Activated naive CD8-positive, alpha-beta T cell treated with anti-CD3 and anti-CD28 coated beads, Interleukin-2, amount 10 ng/mL, durations not matched to agents 7 days and 5 days (primary cell): ENCODE measurements at places on chromosomes 12 and 14. TPM values are rescaled to one million over a fixed set of nuclear protein-coding genes. Genes with fewer than 3 reads are reported as not detected.

The DAO gene
- total RNA-seq = not detected

The MYF6 gene
- total RNA-seq = not detected

The BHLHE41 gene
- total RNA-seq = 0.36 TPM

The PLEKHG7 gene
- total RNA-seq = not detected

GRCh38 chr12:100995771-100996170 lies 201.2 kb downstream of the ANO4 start:
- DNase-seq = no peak

- no peak for DNase-seq
Observed at GRCh38 chr14:68863610-68864360, 70.9 kb upstream of the ZFP36L1 start.

- DNase-seq = no peak
Observed at GRCh38 chr12:56126732-56127239, 1.3 kb upstream of the ESYT1 start.

The B3GNT4 gene
- total RNA-seq = 1.1 TPM

DNA sequence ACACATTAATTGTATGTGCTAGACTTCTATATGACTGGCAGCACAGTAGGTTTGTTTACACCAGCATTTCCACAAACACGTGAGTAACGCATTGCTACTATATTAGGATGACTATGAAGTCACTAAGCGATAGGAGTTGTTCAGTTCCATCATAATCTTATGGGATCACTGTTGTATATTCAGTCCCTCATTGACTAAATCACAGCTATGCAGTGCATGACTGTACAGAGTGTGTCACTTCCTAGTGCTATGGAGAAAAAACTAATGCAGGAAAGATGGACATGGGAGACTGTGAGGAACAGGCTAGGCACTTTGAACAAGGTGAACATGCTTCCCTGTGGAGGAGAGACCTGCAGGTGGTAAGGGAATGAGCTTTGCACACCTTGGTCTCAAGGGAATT lies 259.8 kb downstream of the NUAK1 start:
- DNase-seq = no peak

DNA sequence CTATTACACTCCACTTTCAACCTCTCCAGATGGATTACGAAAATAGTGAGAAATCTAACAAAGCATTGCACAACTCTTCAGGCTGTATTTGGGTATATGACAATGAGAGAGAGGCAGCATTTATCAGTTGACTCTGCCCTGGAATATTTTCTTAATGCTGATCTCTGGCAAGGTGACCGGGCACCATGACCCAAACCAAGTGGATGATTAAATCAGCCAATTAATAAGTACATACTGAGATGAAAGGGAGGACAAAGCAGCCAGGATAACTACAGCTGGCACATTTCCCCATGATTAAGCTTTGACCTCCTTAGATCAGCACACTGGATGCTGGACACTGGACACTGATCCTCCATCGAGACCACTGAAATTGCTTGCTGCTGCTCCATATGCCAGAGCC lies 218.2 kb downstream of the ASCL1 start:
- no peak for DNase-seq

The SAMD15 gene
- total RNA-seq = not detected

The TAS2R13 gene
- total RNA-seq = 1.3 TPM

The TCL1B gene
- total RNA-seq = not detected

The GSG1 gene
- total RNA-seq = not detected

The IAPP gene
- total RNA-seq = not detected

DNA sequence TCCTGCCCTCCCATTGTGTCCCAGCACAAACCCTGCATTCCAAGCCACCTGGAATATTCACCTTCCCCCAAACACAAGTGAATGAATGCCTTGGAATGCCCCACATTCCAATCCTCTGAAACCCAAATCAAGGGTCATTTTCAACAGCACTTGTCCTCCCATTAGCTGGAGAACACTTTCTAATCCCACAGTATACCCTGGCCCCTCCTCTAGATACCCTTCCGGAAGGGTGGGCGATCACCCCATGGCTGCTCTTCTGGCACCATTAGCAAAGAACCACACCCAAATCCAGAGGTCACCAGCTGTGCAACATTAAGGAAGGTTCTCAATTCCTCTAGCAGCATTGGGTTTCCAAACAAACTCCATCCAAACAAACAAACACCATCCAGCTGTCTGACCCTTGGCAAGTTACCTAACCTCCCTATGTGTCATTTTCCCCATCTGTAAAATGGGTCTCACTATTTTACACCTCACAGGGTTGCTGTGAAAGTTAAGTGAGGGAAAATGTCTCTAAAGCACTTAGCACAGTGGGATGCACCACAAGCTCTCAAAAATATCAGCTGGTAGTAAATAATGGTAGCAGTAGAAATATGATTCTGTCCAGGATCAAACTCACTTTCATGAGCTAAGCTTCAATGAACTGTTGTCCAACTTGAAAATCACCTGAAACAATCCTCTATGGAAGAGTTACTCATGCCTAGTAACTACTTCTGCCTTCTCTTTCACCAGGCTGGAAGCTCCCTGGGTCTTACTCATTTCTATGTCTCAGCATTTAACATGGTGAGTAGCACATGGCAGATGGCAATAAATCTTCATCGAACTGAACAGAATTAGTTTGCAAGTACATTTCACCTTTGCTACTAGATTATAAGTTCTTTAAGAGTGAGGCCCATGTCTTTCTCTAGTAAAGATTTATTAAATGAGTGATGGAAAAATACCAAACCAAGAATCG lies 5.3 kb downstream of the NUAK1 start:
- no peak for DNase-seq

DNA sequence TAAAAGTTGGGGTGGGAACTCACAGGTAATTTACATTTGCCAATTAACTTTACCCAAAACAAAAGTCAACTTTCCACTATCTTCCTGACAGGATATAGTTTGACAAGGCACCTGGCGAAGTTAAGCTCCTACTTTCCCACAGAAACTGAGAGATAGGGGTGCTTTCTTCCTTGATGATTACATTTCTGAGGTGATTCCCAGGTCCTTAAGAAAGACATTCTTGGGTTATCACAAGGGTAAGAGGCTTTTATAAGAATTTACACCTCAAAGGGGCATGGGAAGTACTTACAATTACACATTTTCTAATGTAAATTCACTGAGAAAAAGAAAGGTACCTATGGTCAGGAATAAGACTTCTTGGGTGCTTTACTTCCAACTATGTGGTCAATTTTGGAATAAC lies 660.9 kb upstream of the MGAT4C start:
- no peak for DNase-seq

GRCh38 chr12:88925454-88925853 lies 345.2 kb upstream of the KITLG start:
- DNase-seq = no peak

The KRT71 gene
- total RNA-seq = not detected

- DNase-seq = no peak
Observed at GRCh38 chr12:116887897-116888296, 6.7 kb upstream of the HRK start.

The GUCY2C gene
- total RNA-seq = not detected

The CLEC4C gene
- total RNA-seq = not detected

DNA sequence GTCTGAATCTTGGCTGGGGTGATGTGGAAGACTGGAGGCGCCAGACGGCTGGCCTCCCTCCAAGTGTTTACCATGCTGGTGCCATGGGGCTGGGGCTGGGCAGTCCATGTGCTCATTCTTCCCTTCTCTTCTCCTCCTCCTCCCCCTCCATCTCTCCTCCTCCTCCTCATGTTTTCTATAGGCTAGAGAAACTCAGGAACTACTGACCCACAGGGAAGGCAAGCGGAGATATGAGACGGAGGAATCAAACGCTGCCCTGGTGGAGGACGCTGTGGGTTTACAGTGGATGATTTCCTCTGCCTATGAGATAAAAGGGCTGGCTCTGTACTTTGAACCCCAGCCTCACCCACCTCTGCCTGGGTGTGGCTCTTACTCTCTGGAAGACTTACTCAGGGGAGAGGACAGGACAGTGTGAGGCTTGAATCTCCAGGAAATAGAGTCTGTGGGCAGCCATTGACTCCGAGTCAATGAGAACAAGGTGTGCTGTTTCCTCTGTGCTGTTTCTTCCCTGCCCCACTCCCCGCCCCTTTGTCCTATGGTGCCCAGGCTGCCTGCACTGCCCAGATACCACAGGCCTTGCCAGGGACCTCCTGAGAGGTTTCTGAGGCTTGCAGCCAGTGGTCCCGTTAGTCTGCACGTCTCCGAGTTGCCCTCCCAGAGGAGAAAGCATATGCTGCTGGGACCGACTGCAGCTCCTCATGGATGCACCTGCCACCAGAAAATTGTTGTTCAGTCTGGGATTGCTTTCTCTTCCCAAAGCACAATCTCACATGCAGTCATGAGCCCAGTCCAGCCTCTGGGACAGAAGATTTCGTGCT lies 132.6 kb upstream of the ARHGAP5 start:
- DNase-seq = no peak

GRCh38 chr12:22598763-22599161 lies 26.2 kb upstream of the ETNK1 start:
- DNase-seq = no peak

DNA sequence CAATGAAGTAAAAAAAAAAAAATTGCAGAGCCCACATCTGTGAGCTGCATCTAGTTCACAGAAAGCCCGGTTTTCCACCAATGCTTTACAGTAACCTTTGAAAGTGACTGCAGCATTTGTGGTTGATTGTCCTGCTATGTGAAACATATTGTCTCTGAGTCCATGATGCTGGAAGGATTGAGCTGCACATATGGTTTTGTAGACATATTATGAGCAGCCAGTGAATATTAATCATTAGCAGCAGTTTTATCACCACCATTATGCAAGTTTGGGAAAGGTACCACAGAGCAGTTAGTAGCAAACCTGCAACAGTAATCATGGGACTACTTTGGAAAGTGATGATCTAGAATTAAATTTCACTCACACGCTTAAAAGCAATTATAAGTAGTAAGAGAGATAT lies 151.5 kb upstream of the PRICKLE1 start:
- DNase-seq = no peak

The COPZ1 gene
- total RNA-seq = 94.6 TPM

DNA sequence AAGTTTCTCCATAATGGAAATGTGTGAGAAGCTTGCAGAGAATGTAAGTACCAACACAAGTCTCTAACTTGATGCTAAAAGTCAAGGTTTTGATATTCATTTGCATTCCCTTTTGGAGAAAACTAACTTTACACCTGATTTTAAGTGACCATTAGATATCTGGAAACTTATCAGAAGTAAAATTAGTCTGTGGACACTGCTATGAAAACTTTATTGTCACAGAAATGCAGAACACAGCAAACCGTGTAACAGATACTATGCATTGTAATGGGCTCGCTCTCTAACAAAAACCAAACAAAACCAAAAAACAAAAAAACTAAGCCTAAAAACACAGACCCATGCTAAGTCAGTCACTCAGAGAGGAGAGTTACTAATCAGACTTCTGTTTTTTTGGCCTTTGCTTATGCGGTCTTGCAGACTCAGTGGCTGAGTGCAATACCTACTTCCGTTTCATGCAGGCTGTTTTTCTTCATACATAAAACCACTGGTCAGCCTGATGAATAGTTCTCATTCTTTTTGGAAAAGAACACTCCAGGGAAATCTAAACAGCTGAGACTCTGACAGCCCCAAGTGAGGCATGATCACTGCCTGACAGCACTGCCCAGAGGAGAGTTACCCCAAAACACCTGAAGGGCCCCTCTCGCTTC lies 35.7 kb downstream of the NRDE2 start:
- DNase-seq = no peak

GRCh38 chr12:126607157-126607556 lies 1541.9 kb downstream of the AACS start:
- no peak for DNase-seq

DNA sequence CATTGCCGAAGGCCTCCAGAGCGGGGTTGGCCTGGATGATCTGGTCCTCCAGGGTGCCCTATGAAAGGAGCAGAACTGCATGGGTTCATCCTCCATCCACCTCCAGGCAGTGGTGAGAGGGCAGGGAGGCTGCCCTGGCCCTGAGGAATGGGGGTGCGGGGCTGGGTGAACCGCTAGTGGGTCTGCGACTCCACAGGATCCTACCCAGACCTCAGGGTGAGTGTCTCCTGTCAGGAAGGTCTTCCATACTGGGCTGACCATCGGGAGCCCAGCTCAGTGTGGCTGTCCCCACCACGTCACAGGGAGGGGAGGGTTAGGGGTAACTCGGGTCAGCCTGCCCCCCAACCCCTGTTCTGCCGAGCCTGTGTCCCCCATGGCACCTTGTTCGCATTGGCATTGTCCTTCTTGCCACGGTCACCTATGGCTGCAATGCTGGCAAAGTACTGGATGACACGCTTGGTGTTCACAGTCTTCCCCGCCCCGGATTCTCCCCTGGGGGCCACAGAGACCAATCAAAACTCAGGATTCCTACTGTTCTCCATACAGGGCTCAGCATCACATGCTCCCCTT lies 3.7 kb downstream of the MYH6 start:
- DNase-seq = no peak
